ENCODE measurements at places on chromosomes 4 and X.

GRCh38 chr4:41183021-41183553, 31.3 kb downstream of the APBB2 start:
- DNase-seq = no peak

DNA sequence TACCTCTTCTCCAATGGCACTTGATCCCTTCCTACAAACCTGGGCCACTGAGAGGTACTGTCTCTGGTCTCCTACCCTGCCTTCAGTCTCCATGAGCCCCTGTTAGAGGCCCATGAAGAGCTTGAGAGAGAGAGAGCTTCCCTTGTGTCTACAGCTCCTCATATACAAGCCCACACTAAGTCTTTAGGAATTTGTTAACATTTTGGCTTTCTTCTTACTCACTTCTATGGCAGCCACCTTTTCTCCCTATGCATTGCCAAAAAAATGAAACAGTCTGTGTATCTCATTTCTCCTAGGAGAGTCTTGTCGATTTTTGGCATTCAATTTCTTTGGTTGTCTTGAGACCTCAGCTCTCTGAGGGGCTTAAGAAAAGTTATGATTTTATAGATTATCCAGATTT, 90.9 kb upstream of the LNX1 start:
- no peak for DNase-seq

DNA sequence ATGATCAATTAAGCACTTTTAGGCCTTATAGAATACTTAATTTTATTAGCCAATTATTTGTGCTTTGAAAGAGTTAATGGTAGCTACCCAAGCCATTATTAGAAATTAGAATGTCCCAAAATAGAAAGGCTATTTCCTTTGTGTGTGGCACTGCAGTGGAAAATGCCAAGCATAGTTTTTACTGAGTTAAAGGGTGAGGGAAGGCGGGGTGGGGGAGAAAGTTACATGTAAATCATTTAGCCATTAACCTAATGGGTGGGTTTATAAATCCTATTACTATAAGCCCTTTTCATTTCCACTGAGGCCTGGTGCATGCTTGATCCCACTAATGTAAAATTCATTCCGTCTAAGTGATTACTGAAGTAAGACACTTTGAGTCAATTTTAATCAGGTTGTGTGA, 105.8 kb downstream of the POLA1 start:
- no peak for DNase-seq

GRCh38 chr4:8079916-8080753, 78.5 kb downstream of the ABLIM2 start:
- DNase-seq = no peak

GRCh38 chrX:71210816-71211215, 12.2 kb upstream of the GJB1 start:
- no peak for DNase-seq

Data from DMS153 (cell line).